PC-9 (cell line): ENCODE measurements at places on chromosomes 1 and 21. TPM values are rescaled to one million over a fixed set of nuclear protein-coding genes. Genes with fewer than 3 reads are reported as not detected.

- no peak for DNase-seq
Measured at GRCh38 chr21:43317254-43317748, 109.6 kb downstream of the SIK1 start.

DNA sequence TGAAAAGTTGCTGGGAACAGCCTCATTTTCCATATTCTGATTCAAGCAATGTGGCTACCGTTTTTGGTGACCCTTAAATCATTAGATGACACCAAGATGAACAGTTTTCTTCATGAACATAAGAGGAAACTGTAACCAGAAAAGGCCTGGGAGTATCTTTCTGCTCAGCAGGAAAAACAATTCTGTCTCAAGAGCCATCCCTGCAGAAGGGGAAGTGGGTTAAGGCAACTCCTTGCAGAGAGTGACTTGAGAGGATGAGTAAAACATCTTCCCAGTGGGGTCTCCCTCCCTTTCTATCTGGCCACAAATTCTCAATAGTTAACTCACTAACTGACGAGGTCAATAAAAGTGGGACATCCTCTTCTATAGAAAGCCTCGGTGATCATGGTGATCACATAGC, 187.6 kb upstream of the NRIP1 start:
- no peak for DNase-seq

- no peak for DNase-seq
Measured at GRCh38 chr1:117803318-117803717, 126.1 kb downstream of the GDAP2 start.

Gene INAVA
- 49.8 and 64.8 TPM in 2 replicates for total RNA-seq
